ENCODE measurements at places on chromosomes 5 and 9. TPM values are rescaled to one million over a fixed set of nuclear protein-coding genes. Genes with fewer than 3 reads are reported as not detected.

DNA sequence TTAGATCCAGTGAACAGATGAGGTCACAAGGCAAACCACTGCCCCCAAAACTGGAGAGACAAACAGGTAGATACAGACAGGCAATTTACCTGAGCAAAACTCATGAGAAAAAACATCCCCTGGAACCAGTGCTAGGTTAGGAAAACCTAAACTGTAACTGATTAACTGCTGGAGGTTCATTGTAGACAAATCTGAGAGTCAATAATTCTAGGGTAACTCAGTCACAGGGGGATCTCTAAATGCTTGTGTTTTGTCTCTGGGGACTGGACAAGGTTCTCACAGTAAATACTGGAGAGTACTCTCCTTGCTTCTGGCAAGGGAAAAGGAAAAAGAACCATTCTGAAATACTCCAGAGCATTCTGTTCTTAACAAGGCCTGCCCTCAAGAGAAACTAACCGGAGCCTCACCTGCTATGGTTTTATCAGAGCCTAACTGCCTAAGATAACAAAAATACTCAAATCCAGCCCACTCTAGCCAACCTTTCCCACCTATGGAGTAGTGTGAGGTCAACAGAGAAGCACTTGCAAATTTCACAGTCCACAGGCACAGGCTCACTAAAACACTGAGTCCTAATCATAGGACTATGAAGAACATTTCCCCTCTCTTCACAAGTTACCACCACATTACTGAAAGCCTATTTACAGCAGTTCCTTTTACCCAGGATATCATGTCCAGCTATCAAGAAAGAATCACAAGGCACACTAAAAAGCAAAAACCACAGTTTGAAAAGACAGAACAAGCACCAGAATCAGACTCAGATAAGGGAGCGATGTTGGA, 139.9 kb upstream of the ACOT12 start:
- no peaks in the 10 kb centered on the region for H3K36me3 ChIP-seq
- H3K4me1 ChIP-seq: no peaks in the 10 kb centered on the region
- no peak overlapping the region for H3K27ac ChIP-seq
- H3K4me3 ChIP-seq: no peak overlapping the region
- no peaks in the 10 kb centered on the region for H3K27me3 ChIP-seq

FGFR4 gene
- 13.6 TPM for total RNA-seq

GRCh38 chr5:100779669-100780375, 123.3 kb downstream of the ST8SIA4 start:
- H3K27me3 ChIP-seq: no peaks in the 10 kb centered on the region
- no peak overlapping the region for H3K27ac ChIP-seq
- no peak overlapping the region for H3K4me3 ChIP-seq
- no peak for DNase-seq
- H3K36me3 ChIP-seq: no peaks in the 10 kb centered on the region

- H3K4me3 ChIP-seq: no peak overlapping the region
- no peaks in the 10 kb centered on the region for H3K4me1 ChIP-seq
- no peak overlapping the region for H3K27ac ChIP-seq
- no peaks in the 10 kb centered on the region for H3K36me3 ChIP-seq
- H3K27me3 ChIP-seq: no peaks in the 10 kb centered on the region
- no peak for DNase-seq
Measured at GRCh38 chr9:114300846-114301797, 21.8 kb upstream of the ORM1 start.

DNA sequence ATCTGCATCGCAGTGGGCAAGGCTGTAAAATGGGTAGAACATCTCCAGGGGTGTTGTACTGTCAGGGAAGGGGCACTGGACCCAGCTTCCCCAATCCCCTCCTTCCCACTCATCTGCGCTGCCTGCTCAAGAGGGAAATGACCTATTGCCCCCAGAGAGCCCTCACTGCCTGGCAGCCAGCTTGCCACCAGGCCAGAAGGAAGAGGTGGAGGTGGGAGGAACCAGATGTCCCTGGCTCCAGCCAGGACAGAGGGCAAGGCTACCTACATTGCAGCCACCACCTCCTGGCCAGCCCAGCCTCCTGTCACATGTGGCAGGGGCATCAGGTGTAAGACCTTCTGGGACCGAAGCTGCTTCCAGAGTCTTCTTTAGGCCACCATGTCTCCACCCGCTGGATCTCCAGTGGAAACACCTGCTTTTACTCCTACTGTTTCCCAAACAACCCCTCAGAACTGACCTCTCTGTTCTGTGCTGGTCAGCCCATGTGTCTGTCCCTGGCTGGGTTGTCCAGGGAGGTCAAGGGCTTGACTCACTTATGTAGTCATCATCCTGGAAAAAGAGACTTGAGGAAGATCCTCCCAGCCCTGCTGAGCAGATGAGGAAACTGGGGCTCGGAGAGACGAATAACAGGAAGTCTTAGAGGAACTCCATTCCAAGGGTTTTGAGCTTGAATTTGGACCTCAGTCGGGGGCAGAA, 42.3 kb downstream of the JADE2 start:
- peak; percentile 63 for DNase-seq
- H3K27ac ChIP-seq: peak overlapping the region; percentile 77
- peaks cover 18% of the 10 kb centered on the region for H3K4me1 ChIP-seq
- no peak overlapping the region for H3K4me3 ChIP-seq
- H3K36me3 ChIP-seq: peaks cover 33% of the 10 kb centered on the region

GRCh38 chr5:199197-199949, 8.1 kb downstream of the LRRC14B start:
- DNase-seq: no peak
- no peak overlapping the region for H3K4me3 ChIP-seq
- H3K4me1 ChIP-seq: no peaks in the 10 kb centered on the region
- peaks cover 7% of the 10 kb centered on the region for H3K36me3 ChIP-seq
- H3K27me3 ChIP-seq: no peaks in the 10 kb centered on the region
- H3K27ac ChIP-seq: no peak overlapping the region

- no peak overlapping the region for H3K27ac ChIP-seq
- no peak overlapping the region for H3K4me3 ChIP-seq
- peak; percentile 43 for DNase-seq
- no peaks in the 10 kb centered on the region for H3K36me3 ChIP-seq
- no peaks in the 10 kb centered on the region for H3K4me1 ChIP-seq
- H3K27me3 ChIP-seq: no peaks in the 10 kb centered on the region
Measured at GRCh38 chr9:8419596-8420275, 620.2 kb upstream of the DMAC1 start.

DNA sequence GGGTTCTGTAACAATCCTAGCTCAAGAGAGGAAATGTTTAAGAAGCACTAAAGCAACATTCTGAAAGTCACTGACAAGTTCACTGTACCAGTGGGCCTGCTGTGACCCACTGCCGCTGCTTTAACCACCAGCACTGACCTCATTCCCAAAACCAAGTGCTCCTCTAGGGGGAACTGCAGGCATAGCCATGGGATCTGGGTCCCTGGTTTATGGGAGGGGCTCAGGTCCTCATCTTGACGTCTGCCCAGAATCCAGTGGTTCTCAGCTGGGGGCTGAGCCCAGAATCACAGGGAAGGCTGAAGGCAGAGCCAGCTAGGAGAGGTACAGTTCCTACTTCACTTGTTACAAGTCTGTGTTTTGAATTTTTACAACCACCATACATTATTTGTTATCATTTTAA, 36.1 kb upstream of the SLC2A8 start:
- no peak overlapping the region for H3K27ac ChIP-seq
- peak; percentile 28 for DNase-seq
- no peaks in the 10 kb centered on the region for H3K4me1 ChIP-seq
- no peaks in the 10 kb centered on the region for H3K27me3 ChIP-seq
- no peaks in the 10 kb centered on the region for H3K36me3 ChIP-seq

GRCh38 chr5:105789246-105789645, 1881.5 kb downstream of the EFNA5 start:
- H3K4me1 ChIP-seq: no peaks in the 10 kb centered on the region
- H3K36me3 ChIP-seq: no peaks in the 10 kb centered on the region
- no peak overlapping the region for H3K4me3 ChIP-seq
- no peak overlapping the region for H3K27ac ChIP-seq
- DNase-seq: no peak

- H3K27ac ChIP-seq: no peak overlapping the region
- no peak for DNase-seq
- no peak overlapping the region for H3K4me3 ChIP-seq
- no peaks in the 10 kb centered on the region for H3K27me3 ChIP-seq
- no peaks in the 10 kb centered on the region for H3K36me3 ChIP-seq
Measured at GRCh38 chr5:103523319-103523718, 39.3 kb downstream of the NUDT12 start.

GRCh38 chr5:51027271-51027670, 356.0 kb upstream of the ISL1 start:
- no peak overlapping the region for H3K27ac ChIP-seq
- no peaks in the 10 kb centered on the region for H3K27me3 ChIP-seq
- H3K4me1 ChIP-seq: no peaks in the 10 kb centered on the region
- no peak for DNase-seq

DNA sequence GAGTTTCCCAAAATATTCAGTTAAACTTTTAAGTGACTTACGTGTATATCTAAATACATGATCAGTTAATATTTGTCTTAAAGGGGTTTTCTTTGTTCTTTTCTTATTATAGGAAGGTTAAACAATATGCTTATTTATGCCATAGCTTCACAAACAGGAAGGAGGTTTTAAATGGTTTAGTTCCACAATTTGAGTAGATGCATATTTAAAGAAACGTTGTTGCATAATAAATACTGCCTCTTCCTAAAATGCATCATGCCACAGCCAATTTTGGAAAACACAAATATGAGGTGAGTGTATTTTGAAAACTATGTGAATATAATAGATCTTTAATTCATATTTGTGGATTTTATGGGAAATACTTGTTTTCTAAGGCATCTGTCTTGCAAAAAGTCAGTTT, 2.5 kb upstream of the ADRB2 start:
- H3K27ac ChIP-seq: no peak overlapping the region
- no peaks in the 10 kb centered on the region for H3K27me3 ChIP-seq
- H3K4me3 ChIP-seq: no peak overlapping the region
- no peak for DNase-seq
- H3K4me1 ChIP-seq: peaks cover 6% of the 10 kb centered on the region

HTR4 gene
- total RNA-seq: not detected

DNA sequence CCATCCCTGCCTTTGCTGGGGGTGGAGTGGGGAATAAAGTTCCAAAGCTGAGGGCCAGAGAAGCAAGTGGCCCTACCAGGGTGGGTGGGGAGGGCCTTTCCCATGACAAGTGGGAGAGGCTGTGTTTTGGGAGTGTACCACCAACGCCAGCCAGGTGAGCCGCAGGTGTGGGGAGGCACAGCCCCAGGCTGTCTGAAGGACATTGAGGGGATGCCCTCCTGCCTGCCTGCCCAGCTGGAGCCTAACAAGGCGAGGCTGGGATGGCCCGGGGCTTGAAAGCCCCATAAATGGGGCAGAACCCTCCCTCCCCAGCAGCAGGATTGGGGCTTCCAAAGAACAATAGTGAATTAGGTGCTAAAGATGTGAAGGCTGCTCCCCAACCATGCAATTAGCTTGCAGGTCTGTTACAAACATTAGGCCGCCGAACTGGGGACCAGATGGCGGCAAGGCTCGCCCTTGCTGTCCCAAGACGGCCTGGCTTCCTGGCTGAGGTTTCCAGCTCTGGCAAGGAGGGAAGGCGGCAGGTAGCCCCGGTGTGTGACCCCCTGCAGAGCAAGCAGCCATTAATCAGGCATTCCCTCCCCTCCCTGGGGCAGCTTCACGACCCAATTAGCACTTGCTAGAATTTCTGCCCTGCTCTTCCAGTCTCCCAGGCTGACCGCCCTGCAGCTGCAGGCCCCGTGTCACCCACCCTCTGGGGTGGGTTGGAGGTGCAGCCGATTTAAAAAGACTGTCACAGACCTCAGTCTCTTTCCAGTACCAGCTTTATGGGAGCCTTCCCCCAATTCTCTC, 42.9 kb downstream of the FGF18 start:
- no peaks in the 10 kb centered on the region for H3K4me1 ChIP-seq
- no peak overlapping the region for H3K27ac ChIP-seq
- H3K27me3 ChIP-seq: peaks cover 5% of the 10 kb centered on the region
- no peak overlapping the region for H3K4me3 ChIP-seq
- no peak for DNase-seq

- H3K4me1 ChIP-seq: peaks cover 2% of the 10 kb centered on the region
- DNase-seq: peak; percentile 37
- H3K36me3 ChIP-seq: no peaks in the 10 kb centered on the region
- no peaks in the 10 kb centered on the region for H3K27me3 ChIP-seq
Measured at GRCh38 chr9:115398996-115399395, 281.0 kb upstream of the TNC start.

ADAMTSL1 gene
- total RNA-seq: 27.9 TPM

GRCh38 chr9:123073991-123074422, 40.5 kb downstream of the GPR21 start:
- H3K4me1 ChIP-seq: peaks cover 13% of the 10 kb centered on the region
- DNase-seq: peak; percentile 94
- H3K36me3 ChIP-seq: peaks cover 3% of the 10 kb centered on the region
- H3K27ac ChIP-seq: peak overlapping the region; percentile 35
- no peak overlapping the region for H3K4me3 ChIP-seq

LHFPL2 gene
- 51.4 TPM for total RNA-seq

DNA sequence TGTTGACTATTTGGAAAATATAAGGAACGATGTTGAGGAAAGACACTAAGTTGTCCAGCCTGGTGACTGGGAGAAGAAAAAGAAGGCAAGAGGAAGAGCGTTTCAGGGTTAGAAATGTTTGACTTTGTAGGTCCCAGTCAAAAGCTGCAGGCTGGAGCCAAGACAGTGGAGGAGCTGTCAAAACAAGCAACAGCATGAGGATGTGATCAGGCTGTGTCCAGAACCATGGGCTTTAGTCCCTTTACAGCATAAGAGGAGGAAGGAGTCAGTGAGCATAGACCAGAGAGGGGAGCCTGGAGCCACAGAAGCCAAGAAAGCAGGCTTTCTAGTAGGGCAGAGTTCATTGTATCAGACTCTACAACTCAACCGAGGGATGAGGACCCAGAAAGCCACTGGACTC, 658.5 kb downstream of the BNC2 start:
- peaks cover 7% of the 10 kb centered on the region for H3K4me1 ChIP-seq
- no peaks in the 10 kb centered on the region for H3K27me3 ChIP-seq
- H3K27ac ChIP-seq: no peak overlapping the region
- H3K4me3 ChIP-seq: no peak overlapping the region
- H3K36me3 ChIP-seq: no peaks in the 10 kb centered on the region

TRPM3 gene
- total RNA-seq: 0.50 TPM

PDZD2 gene
- total RNA-seq: 0.33 TPM

- H3K27me3 ChIP-seq: no peaks in the 10 kb centered on the region
- DNase-seq: no peak
- no peaks in the 10 kb centered on the region for H3K36me3 ChIP-seq
- H3K4me3 ChIP-seq: no peak overlapping the region
- no peak overlapping the region for H3K27ac ChIP-seq
Measured at GRCh38 chr5:171848911-171849520, 63.4 kb downstream of the SMIM23 start.

GRCh38 chr5:8905021-8905420, 640.9 kb downstream of the SEMA5A start:
- peaks cover 14% of the 10 kb centered on the region for H3K4me1 ChIP-seq
- H3K36me3 ChIP-seq: no peaks in the 10 kb centered on the region
- no peak overlapping the region for H3K27ac ChIP-seq

F2RL1 gene
- 20.8 TPM for total RNA-seq
